ENCODE measurements at places on chromosomes 13 and 19.

GRCh38 chr19:6113616-6114188 is 3.4 kb upstream of the RFX2 start:
- DNase-seq = no peak

- DNase-seq = peak; percentile 69
Measured at GRCh38 chr13:48492470-48493065, 40.3 kb downstream of the RCBTB2 start.

DNA sequence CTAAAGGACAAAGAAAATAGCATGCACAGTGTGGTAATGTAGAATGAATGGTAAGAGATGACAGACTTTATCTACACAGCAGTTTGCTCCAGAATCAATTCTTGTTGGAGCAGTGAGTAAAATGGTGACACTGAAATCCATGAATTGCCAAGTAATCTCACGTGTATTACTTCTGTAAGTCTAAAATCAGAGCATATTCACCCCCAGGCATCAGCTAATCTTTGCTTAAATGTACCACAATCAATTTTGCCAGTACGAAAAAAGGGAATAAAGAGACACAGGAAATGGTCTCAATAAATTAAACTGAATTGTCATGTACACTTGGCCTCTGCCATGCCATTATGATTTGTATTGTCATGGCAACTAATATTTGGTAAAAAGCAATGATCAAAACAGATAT is 294.2 kb downstream of the PCDH17 start:
- no peak for DNase-seq

GRCh38 chr13:29767006-29767405 is 83.4 kb downstream of the UBL3 start:
- DNase-seq = no peak

DNA sequence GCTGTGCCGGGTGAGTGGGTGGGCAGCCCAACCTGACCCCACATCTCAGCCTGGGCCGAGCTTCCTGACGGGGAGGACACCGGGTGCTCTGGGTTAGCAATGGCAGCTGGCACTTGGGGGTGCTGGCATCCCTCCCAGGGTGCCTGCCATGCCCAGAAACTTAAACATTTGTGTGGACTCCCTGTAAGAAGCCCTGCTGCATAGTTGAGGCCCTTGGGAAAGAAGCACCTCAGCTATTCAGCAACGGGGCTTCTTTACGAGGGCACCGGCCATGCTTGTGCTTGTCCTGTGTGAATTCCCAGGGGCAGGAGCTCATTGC is 33.8 kb upstream of the MEDAG start:
- no peak for DNase-seq

DNA sequence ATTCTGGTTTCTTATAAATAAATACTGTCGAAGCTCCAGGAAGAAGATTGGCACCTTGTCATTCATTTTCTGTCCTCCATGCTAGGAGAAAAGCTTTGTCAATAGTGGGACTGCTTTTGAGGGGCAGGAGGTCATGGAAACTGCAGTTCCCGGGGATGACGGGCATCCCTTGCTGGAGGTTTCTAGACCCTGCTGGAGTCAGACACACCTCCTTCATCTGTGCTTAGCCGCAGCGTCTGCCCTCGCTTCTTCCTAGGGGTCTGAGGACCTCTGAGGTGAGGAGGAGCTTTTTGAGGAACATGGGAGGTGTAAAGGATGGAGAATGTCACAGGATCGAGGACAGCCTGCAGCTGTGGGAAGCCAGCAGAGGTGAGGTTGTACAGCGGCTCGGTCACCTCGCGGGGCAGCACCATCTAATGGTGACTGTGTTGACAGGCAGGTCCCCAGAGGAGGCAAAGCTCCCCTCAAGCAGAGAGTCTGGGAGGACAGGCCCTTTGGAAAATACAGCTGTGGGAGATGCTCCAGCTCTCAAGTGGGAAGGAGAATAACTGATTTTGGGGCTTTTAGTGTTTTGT is 172.7 kb upstream of the RNF113B start:
- DNase-seq = peak; percentile 14

DNA sequence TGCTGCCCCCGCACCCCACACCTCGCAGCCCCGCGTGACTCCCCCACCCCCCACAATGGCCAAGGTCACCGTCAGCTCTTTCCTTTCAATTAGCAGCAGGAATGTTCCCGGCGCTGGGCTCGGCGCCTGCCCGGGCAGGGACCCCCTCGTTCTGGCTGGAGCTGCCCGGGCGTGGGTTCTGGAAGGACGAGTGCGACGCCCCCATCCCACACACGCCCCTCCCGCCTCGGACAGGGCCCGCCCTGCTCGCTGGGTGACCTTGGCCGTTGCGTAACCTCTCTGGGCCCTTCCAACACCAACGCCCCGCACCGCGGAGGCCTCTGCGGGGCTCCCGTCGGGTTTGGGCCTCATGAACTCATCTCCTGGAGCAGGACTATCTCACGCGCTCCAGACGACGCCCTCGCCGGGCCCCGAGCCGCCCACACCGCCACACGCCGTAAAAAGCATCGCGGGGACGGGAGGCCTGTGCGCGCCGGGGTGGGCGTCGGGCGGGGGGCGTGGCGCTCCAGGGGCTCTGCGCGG is 10.3 kb downstream of the PALM start:
- no peak for DNase-seq

GRCh38 chr13:110746438-110746837 is 32.9 kb downstream of the ING1 start:
- DNase-seq = no peak

- no peak for DNase-seq
Measured at GRCh38 chr13:100790405-100790804, 115.8 kb upstream of the TMTC4 start.

- DNase-seq = no peak
Measured at GRCh38 chr13:77565635-77566034, 30.1 kb downstream of the SCEL start.

DNA sequence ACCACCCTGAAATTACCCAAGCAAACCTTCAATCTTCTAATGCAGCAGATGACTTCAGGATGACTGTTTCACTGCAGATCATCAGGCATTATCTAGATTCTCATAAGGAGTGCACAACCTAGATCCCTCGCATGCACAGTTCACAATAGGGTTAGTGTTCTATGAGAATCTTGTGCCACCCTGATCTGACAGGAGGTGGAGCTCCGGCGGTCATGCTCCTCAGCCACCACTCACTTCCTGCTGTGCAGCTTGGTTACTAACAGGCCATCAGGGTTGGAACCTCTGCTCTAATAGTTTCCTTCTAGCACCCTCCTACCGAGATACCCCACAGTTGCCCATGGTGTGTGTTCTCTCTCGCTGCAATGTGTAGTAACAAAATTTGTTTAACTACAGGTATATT is 442.8 kb downstream of the FGF14 start:
- DNase-seq = no peak

GRCh38 chr13:94709001-94709834 is 3.1 kb downstream of the SOX21 start:
- DNase-seq = no peak

- peak; percentile 41 for DNase-seq
Measured at GRCh38 chr13:104586051-104586746, 1520.0 kb upstream of the SLC10A2 start.

GRCh38 chr13:80141123-80141849 is 199.6 kb downstream of the SPRY2 start:
- DNase-seq = no peak

- no peak for DNase-seq
Measured at GRCh38 chr19:6213696-6214641, 65.8 kb downstream of the MLLT1 start.
